ENCODE measurements at places on chromosomes 11 and 22. TPM values are rescaled to one million over a fixed set of nuclear protein-coding genes. Genes with fewer than 3 reads are reported as not detected.

LYVE1 gene
- 101 TPM for total RNA-seq

POU2F3 gene
- 0.85 TPM for total RNA-seq

SLC22A8 gene
- 0.41 TPM for total RNA-seq

CSNK2A3 gene
- 3.8 TPM for total RNA-seq

SMTNL1 gene
- total RNA-seq = not detected

EMID1 gene
- 9.6 TPM for total RNA-seq

MB gene
- not detected for total RNA-seq

MICAL2 gene
- total RNA-seq = 64.5 TPM

LRRC4C gene
- 1.6 TPM for total RNA-seq
